ENCODE measurements at places on chromosomes 5 and 9. TPM values are rescaled to one million over a fixed set of nuclear protein-coding genes. Genes with fewer than 3 reads are reported as not detected.

- no peak for DNase-seq
These were observed 394.5 kb upstream of the EDIL3 start for GRCh38 chr5:84779186-84779585.

The RNF145 gene
- 24.5 TPM for polyA plus RNA-seq

The PHF19 gene
- polyA plus RNA-seq, result 17.0 TPM

- DNase-seq, result no peak
These were observed 45.6 kb upstream of the SPTLC1 start for GRCh38 chr9:92160786-92161185.

- no peak for DNase-seq
These were observed 1.1 kb upstream of the SNAPC3 start for GRCh38 chr9:15421532-15421931.

The PAEP gene
- polyA plus RNA-seq, result not detected

DNA sequence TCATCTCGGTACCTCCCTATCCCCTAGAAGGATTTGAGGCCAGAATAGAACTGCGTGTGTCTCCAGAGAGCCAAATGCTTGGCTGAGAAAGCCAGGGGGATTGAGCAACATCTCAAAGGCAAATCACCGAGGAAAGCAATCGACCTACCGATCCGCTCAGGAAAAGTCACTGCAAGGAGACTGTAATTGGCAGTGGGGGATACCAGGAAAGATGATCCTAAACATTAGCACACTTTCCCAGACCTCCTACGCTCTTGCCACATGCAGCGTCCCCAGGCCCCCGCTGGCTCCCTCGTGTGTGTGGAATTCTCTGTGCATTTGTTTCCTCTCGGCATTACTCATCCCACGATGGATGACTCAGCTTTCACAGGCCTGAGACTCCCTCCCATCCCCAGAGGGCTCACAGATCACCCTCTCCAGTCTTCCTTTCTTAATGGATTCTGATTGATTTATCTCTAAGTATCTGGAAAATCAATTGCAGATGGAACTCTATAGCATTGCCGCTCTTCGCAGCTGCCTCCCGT is 82.2 kb upstream of the ICE1 start:
- DNase-seq, result no peak

GRCh38 chr5:110104726-110105669 is 415.3 kb downstream of the MAN2A1 start:
- no peak for DNase-seq

- DNase-seq, result no peak
These were observed 266.6 kb downstream of the PRELID2 start for GRCh38 chr5:145568581-145568980.

DNA sequence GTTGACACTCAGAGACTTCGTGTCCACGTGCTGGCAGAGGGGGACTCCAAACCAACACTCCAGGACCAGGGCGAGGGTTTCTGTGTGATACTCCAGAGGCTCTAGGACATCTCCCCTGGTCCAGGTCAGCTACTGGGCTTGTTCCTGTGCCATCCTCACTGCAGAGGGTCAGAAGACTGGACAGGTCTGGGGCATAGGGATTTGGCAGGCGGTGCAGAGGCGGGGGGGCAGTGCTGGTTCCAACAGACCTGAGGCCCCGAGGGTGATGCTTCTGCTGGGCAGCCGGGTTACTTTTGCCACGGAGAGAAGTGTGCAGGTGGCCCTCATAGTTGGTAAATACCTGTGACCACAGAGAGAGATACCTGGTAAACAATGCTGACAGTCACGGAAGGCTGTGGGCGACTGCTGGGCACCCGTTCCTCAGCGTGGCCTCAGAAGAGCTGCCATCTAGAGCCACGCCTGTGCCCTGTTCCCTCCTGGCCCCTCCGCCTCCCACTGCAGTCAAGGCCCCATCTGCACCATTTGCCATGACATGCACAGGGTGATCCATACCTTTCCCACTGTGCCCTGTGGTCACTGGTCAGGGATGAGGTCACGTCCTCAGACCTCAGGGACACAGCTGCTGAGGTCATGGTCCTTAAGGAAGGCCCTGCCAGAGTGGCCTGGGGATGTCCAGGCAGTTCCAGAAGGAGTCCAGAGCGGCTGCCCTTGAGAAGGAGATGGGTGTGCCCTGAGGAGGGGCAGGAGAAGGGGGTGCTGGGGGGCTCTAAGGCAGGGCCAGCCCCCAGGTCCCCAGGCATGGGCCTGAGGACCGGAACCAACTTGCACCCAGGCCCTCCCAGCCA is 30.0 kb downstream of the TRIP13 start:
- no peak for DNase-seq

The SOWAHA gene
- polyA plus RNA-seq, result not detected

The DRD1 gene
- polyA plus RNA-seq, result not detected
